ENCODE measurements at places on chromosomes 5 and 9. TPM values are rescaled to one million over a fixed set of nuclear protein-coding genes. Genes with fewer than 3 reads are reported as not detected.

Gene JADE2
- 25.2 TPM for total RNA-seq

Gene HAVCR2
- total RNA-seq: 0.43 TPM

Gene PTPRD
- 3.1 TPM for total RNA-seq

Gene ADAMTS2
- not detected for total RNA-seq

Gene NEURL1B
- 6.2 TPM for total RNA-seq

Gene GADD45G
- total RNA-seq: not detected

Data from tracheal epithelial cell (primary cell).